ENCODE measurements at places on chromosomes 2 and 18.

DNA sequence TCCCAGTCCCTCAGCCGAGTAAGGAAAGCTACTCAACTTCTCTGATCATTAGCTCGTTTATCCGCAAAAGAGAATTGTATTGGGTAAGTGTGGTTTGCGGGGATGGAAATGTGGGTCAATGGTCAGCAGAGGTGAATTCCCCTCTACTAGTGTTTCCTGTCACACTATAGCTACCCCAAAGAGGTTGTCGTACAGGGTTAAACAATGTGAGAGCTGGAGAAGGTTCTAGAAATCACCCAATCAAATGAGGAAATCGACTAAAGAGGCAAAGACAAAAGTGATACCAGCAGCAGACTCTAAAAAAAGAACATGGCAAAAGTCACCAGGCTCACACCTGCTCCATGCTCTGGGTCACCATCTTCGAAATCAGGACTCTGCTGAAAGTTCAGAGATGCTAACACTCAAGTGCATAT, 144.7 kb upstream of the ITGA4 start:
- H3K27me3 ChIP-seq, result no peaks in the 10 kb centered on the region
- peaks cover 38% of the 10 kb centered on the region for H3K4me1 ChIP-seq
- H3K4me3 ChIP-seq, result no peak overlapping the region
- H3K27ac ChIP-seq, result peak overlapping the region; percentile 90

DNA sequence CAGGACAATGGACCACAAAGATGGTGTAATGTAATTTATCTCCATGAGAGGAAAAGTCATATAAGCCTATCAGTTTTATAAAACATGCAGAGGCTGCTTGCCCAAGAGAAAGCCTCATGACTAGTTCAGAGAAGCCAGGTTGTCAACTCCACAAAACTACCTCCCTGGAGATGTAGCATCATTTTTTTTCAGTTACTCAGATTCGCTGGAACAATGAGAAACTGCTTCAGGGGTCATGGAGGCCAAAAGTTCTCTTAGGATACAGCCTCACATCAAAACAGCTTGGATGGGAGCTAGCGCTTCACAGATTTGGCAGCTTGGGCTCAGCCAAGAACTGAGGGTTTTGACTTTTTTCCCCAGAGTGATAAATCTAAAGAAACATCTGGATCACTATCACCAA, 263.5 kb downstream of the INSIG2 start:
- H3K27me3 ChIP-seq, result no peaks in the 10 kb centered on the region
- no peak for DNase-seq
- no peak overlapping the region for H3K4me3 ChIP-seq
- no peaks in the 10 kb centered on the region for H3K36me3 ChIP-seq
- no peaks in the 10 kb centered on the region for H3K4me1 ChIP-seq

DNA sequence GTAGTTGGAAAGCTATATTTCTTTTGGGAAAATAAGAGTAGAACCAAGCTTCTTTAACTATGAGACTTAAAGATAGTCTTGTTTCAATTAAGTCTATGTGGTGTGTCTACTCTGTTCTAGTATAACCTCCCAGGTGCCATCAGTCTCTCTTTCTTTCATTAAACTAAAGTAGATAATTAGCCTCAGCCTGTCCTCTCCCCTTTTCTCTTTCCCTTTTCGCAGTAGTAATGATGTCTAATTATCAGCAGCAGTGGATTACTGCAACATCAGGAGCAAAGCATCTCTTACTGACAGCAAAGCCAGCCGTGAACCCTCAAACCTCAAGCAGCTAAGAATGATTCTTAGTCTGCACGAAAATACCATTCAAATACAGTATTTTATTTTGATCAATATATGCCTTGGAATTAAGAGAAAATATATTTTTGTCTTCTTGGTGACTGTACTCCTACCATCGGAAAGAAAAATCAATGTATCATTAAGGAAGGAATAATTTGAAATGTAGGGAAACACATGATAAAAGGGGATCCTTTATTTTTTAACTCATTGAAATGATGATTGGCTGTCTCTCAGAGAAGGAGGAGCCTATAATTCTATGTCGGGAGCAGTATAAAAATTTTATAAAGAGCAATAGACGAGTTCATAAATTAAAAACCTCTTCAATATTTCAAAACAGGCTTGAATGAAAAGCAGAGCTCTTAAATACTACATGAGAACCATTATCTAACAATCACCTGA, 4.5 kb downstream of the NOL4 start:
- H3K27ac ChIP-seq, result no peak overlapping the region
- no peak overlapping the region for H3K4me3 ChIP-seq
- H3K36me3 ChIP-seq, result no peaks in the 10 kb centered on the region
- H3K27me3 ChIP-seq, result peaks cover 38% of the 10 kb centered on the region

DNA sequence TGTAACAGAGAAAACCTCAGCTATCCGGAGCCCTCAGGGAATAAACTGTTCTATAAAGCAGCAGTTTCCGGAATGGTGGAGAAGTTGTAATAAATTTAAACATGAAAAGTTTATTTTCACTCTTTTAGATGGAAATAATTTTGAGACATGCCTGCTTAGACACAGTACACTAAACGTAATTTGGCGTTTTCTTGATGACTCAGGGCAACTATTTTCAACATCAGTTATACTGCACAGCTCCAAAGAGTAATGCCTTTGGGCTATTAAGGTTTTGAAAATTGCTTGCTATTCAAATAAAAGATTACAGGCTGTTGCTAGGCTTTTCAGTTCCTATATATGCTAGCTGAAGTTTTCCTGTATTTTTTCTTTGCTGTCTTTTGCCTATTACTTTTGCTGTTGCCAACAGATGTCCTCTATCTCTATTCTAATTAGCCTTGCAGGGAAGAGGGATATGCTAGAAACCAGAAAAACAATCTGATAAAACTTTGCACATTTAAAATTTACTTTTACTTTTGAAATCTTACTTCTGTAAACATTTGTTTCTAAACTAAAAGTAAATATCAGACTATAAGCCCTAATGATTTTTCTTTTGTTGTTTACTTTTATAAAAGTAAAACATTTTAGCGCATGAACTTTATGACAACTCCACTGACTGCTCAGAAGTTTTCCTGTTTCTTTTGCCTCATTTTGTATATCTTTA, 113.4 kb upstream of the WDSUB1 start:
- no peak overlapping the region for H3K4me3 ChIP-seq
- no peak for DNase-seq
- H3K27me3 ChIP-seq, result no peaks in the 10 kb centered on the region

DNA sequence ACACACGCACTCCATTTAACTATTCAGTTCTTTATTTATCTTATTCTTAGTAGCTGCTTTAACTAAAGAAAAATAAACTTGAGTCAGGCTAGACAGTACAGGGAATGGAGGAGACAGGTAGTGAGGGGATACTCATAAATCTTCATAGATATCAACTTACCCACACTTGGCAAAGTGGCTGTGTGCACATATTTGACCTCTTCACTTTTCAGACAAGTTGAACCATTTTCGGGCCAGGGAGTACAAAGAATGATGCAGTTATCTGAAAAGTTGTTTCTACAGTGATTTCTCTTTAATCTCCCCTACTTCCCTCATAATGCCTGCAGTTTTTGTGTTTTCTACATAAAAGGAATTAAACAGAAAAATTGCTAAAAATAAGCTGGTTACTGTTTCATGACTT, 307.5 kb downstream of the GULP1 start:
- no peak overlapping the region for H3K27ac ChIP-seq
- H3K36me3 ChIP-seq, result no peaks in the 10 kb centered on the region
- no peak for DNase-seq
- no peaks in the 10 kb centered on the region for H3K4me1 ChIP-seq

GRCh38 chr2:113822087-113822815, 65.8 kb upstream of the SLC35F5 start:
- H3K4me3 ChIP-seq, result no peak overlapping the region
- no peaks in the 10 kb centered on the region for H3K36me3 ChIP-seq
- H3K4me1 ChIP-seq, result no peaks in the 10 kb centered on the region
- no peaks in the 10 kb centered on the region for H3K27me3 ChIP-seq

- H3K4me1 ChIP-seq, result no peaks in the 10 kb centered on the region
- DNase-seq, result no peak
- H3K4me3 ChIP-seq, result no peak overlapping the region
- H3K27ac ChIP-seq, result no peak overlapping the region
- no peaks in the 10 kb centered on the region for H3K27me3 ChIP-seq
Observed at GRCh38 chr18:3046216-3046808, 33.4 kb upstream of the LPIN2 start.

DNA sequence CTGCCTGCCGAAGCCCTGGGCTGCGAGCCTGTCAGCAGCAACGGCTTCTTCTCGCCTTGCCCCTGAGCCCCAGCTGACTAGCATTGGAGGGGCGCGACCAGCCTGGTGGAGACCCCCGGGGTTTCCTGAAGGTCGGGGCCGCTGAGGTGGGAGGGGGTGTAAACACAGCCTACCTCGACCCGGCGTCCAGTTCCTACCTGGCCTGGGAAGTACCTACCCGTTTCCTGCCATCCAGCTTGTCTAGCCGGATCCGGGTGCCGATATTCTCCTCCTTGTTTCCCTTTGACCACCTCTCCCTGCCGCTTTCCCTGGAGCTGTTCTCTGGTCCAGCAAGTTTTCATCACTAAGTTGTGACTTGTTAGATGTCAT, 511 bp downstream of the MOB4 start:
- peak overlapping the region; percentile 82 for H3K4me3 ChIP-seq
- H3K27me3 ChIP-seq, result no peaks in the 10 kb centered on the region
- DNase-seq, result no peak
- H3K27ac ChIP-seq, result peak overlapping the region; percentile 96
- H3K36me3 ChIP-seq, result peaks cover 6% of the 10 kb centered on the region

GRCh38 chr2:147288131-147288530, 556.7 kb upstream of the ACVR2A start:
- H3K4me1 ChIP-seq, result no peaks in the 10 kb centered on the region
- no peaks in the 10 kb centered on the region for H3K36me3 ChIP-seq
- DNase-seq, result no peak
- no peaks in the 10 kb centered on the region for H3K27me3 ChIP-seq
- no peak overlapping the region for H3K4me3 ChIP-seq

GRCh38 chr18:77949355-77949973, 699.8 kb downstream of the GALR1 start:
- no peaks in the 10 kb centered on the region for H3K4me1 ChIP-seq
- no peaks in the 10 kb centered on the region for H3K36me3 ChIP-seq
- no peak for DNase-seq
- H3K4me3 ChIP-seq, result no peak overlapping the region

DNA sequence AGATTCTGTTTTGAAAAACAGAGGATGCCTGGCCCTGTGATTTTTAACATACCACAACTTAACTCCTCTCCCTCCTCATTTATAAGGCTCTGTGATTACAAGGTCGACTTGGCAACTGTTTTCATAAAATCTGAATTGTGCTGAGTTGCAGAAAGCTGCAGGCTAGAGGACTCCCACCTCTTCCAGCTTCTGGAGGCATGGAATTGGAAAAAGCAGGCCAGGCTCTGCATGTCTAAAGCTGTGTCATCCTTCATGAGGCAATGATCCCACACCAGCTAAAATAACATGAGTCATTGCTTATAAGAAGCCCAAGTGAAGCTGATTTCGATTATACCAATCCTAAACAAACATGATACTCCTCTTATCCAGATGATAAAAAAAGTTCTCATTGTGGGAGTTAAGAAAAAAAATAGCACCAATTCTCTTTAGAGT, 11.7 kb downstream of the ARHGAP28 start:
- DNase-seq, result no peak
- no peak overlapping the region for H3K4me3 ChIP-seq
- no peaks in the 10 kb centered on the region for H3K27me3 ChIP-seq
- H3K4me1 ChIP-seq, result no peaks in the 10 kb centered on the region
- no peak overlapping the region for H3K27ac ChIP-seq

DNA sequence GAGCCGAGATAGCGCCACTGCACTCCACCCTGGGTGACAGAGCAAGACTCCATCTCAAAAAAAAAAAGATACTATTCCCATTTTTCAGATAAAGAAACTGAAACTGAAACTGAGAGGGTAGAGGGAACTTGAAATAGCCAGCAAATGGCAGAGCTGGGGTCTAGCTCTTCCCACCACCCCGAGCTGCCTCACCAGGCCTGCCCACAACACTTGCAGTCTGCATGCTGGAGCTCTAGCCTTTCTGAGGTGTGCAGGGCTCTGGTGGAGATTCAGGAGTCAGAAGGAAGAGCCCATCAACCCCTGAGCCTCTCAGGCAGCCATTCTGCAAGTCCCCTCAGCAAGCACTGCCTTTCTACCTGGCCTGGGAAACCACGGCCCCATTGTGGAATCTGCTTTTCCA, 14.3 kb downstream of the EDAR start:
- H3K36me3 ChIP-seq, result no peaks in the 10 kb centered on the region
- no peak for DNase-seq
- H3K4me1 ChIP-seq, result no peaks in the 10 kb centered on the region
- no peaks in the 10 kb centered on the region for H3K27me3 ChIP-seq

- H3K27me3 ChIP-seq, result no peaks in the 10 kb centered on the region
- no peak overlapping the region for H3K4me3 ChIP-seq
- H3K4me1 ChIP-seq, result peaks cover 16% of the 10 kb centered on the region
Observed at GRCh38 chr2:37154785-37155184, 2.0 kb downstream of the EIF2AK2 start.

- no peak overlapping the region for H3K4me3 ChIP-seq
- H3K4me1 ChIP-seq, result no peaks in the 10 kb centered on the region
- H3K36me3 ChIP-seq, result no peaks in the 10 kb centered on the region
- peak overlapping the region; percentile 70 for H3K27ac ChIP-seq
Observed at GRCh38 chr18:31426871-31427406, 20.6 kb upstream of the DSG3 start.

DNA sequence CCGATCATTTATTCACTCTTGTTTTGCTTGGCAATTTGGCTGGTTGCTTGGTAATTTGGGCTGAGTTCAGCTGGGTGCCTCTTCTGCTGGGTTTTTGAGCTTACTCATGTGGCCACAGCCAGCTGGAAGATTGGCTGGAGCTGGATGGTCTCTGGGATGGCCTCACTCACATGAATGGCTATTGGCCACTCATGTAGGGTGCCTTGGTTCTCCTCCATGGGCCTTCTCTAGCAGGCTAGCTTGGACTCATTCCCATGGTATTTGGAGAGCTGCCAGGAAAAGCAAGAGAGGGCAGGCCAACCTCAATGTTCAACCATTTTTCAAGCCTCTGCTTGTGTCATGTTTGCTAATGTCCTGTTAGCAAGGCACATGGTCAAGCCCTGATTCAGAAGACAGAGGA, 16.9 kb downstream of the ZAP70 start:
- H3K27me3 ChIP-seq, result no peaks in the 10 kb centered on the region
- no peak overlapping the region for H3K4me3 ChIP-seq
- peaks cover 86% of the 10 kb centered on the region for H3K36me3 ChIP-seq
- H3K27ac ChIP-seq, result no peak overlapping the region
- no peaks in the 10 kb centered on the region for H3K4me1 ChIP-seq
- DNase-seq, result no peak

DNA sequence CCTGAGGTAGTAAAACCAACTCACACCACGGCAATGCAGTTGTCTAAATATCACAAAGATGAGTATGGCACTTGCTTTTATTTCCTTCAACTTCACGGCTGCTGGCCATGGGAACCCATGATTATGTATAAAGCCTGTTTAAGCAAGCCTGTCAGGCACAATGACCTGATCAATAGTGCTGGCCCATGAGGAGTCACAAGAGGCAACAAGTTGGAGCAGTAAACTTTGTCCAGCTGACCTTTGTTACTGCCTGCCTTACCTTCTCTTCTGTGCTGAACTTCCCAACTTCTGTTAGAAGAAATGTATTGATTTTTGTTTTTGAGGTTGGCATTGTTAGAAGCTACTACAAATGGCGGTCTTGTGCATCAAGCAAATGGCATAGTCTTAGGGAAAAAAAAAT, 151.9 kb downstream of the RAB3GAP1 start:
- H3K27me3 ChIP-seq, result no peaks in the 10 kb centered on the region
- no peak for DNase-seq
- H3K4me3 ChIP-seq, result no peak overlapping the region
- H3K4me1 ChIP-seq, result no peaks in the 10 kb centered on the region
- H3K36me3 ChIP-seq, result peaks cover 4% of the 10 kb centered on the region

- no peaks in the 10 kb centered on the region for H3K4me1 ChIP-seq
- no peaks in the 10 kb centered on the region for H3K27me3 ChIP-seq
- no peak overlapping the region for H3K27ac ChIP-seq
- DNase-seq, result no peak
Observed at GRCh38 chr2:206610451-206610850, 31.8 kb upstream of the FAM237A start.

All from thymus (tissue), 14 donors.